ENCODE measurements at places on chromosomes 4 and X. TPM values are rescaled to one million over a fixed set of nuclear protein-coding genes. Genes with fewer than 3 reads are reported as not detected.

DCLK2 gene
- total RNA-seq, result 16.3 TPM

METAP1 gene
- total RNA-seq, result 38.1 TPM

LRCH2 gene
- total RNA-seq, result 21.8 TPM

HS3ST1 gene
- 1.2 TPM for total RNA-seq

BTK gene
- 1.3 TPM for total RNA-seq

CENPE gene
- 7.3 TPM for total RNA-seq

JAKMIP1 gene
- 0.18 TPM for total RNA-seq

DNA sequence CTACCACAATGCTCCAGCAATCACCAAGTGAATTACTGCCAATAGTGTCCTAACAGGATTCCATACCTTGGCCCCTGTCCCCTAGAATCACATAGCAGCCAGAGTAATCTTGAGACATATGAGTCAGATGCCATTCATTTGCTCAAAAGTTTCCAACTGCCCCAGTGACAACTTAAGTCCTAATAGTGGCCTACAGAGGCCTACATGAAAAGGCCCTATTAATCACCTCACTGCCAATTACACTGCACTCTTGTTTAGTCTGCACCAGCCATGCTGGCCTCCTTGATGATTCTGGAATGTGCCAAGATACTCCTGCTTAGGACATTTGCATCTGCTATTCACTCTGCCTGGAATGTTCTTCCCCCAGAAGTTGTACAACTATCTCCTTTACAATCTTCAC is 130.7 kb downstream of the NR3C2 start:
- H3K4me3 ChIP-seq, result no peak overlapping the region
- no peak for DNase-seq
- no peaks in the 10 kb centered on the region for H3K27me3 ChIP-seq

- no peak overlapping the region for H3K27ac ChIP-seq
- peak overlapping the region; percentile 54 for H3K4me3 ChIP-seq
Observed at GRCh38 chr4:92305148-92305877, 1.5 kb downstream of the GRID2 start.

- no peak overlapping the region for H3K27ac ChIP-seq
- H3K27me3 ChIP-seq, result no peaks in the 10 kb centered on the region
- no peak for DNase-seq
- H3K4me3 ChIP-seq, result no peak overlapping the region
- peaks cover 92% of the 10 kb centered on the region for H3K36me3 ChIP-seq
Observed at GRCh38 chr4:7769396-7770223, 170.1 kb downstream of the AFAP1 start.

- no peaks in the 10 kb centered on the region for H3K4me1 ChIP-seq
- no peaks in the 10 kb centered on the region for H3K36me3 ChIP-seq
- no peaks in the 10 kb centered on the region for H3K27me3 ChIP-seq
- no peak for DNase-seq
- H3K27ac ChIP-seq, result peak within 1 kb of the TSS; percentile 12
Observed at GRCh38 chrX:12906046-12906761, at the start of gene TLR8. TSS of gene TLR8 (plus strand) at chrX:12906620. CDS start at chrX:12906707, 87 bp downstream.

DNA sequence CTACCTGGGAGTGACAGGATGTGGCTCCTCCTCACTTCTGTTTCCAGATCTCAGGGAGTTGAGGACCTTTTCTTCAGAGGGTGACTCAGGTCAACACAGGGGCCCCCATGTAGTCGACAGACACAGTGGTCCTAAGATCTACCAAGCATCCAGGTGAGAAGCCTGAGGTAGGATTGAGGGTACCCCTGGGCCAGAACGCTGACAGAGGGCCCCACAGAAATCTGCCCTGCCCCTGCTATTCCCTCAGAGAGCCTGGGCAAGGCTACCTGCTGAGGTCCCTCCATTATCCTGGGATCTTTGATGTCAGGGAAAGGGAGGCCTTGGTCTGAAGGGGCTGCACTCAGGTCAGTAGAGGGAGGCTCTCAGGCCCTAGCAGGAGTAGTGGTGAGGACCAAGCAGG is 1.5 kb downstream of the MAGEA12 start:
- no peaks in the 10 kb centered on the region for H3K36me3 ChIP-seq
- H3K27ac ChIP-seq, result no peak overlapping the region
- H3K27me3 ChIP-seq, result no peaks in the 10 kb centered on the region
- no peak for DNase-seq

GRCh38 chrX:154509455-154509854 is 6.6 kb downstream of the FAM3A start:
- H3K4me3 ChIP-seq, result no peak overlapping the region
- no peak for DNase-seq
- H3K27me3 ChIP-seq, result no peaks in the 10 kb centered on the region
- H3K4me1 ChIP-seq, result peaks cover 7% of the 10 kb centered on the region

DNA sequence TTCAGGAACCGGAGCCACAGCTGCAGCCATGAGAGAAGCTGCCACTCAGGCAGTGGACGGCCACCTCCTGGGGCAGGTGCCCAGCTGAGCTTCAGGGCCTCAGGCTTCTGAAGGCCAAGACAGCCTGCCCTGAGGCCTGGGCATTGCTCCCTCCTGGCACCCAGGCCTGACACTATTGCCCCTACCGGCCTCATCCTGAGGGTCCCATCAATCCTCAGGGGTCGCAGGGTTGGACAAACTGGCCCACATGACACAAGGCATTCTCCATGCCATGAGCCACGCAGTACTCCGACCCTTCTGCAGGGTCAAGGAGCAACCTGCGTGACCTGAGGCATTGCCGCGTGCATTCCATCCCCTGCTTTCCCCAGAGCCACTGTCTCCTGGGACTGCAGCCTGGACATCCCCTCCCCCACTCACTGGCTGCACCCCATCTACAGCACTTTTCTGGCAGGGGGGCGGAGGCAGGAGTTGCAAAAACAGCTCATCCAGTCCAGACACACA is 3.0 kb upstream of the ZFP92 start:
- no peaks in the 10 kb centered on the region for H3K27me3 ChIP-seq
- no peak overlapping the region for H3K27ac ChIP-seq
- H3K4me1 ChIP-seq, result peaks cover 10% of the 10 kb centered on the region
- H3K36me3 ChIP-seq, result no peaks in the 10 kb centered on the region
- DNase-seq, result no peak

DNA sequence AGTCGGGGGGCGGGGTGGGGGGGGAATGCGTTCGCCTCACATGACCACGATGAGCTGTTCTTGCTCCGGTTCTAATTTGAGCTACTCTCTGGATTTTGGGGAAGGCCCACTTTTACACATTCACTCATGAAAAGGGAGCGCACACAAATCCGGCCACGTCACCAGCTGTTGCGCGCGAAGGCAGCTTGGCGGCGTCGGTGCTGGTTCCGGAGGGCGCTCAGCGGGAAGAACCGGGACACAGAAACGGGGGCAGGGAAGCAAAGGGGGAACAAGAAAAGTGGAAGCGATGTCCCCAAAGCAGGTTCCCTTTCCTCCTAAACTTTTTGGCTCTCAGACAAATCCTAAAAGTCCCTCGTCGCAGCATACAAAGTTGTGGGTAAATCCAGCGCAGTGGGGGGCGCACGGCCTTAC is 605 bp downstream of the ANXA5 start:
- peak; percentile 73 for DNase-seq
- H3K27me3 ChIP-seq, result no peaks in the 10 kb centered on the region
- H3K4me1 ChIP-seq, result peaks cover 58% of the 10 kb centered on the region
- peak overlapping the region; percentile 100 for H3K27ac ChIP-seq
- no peaks in the 10 kb centered on the region for H3K36me3 ChIP-seq

- no peak overlapping the region for H3K27ac ChIP-seq
- no peak overlapping the region for H3K4me3 ChIP-seq
- DNase-seq, result no peak
- H3K36me3 ChIP-seq, result peaks cover 7% of the 10 kb centered on the region
- peaks cover 23% of the 10 kb centered on the region for H3K4me1 ChIP-seq
Observed at GRCh38 chrX:154381271-154381670, 2.2 kb downstream of the EMD start.

GRCh38 chr4:41532336-41532735 is 5.6 kb upstream of the LIMCH1 start:
- no peaks in the 10 kb centered on the region for H3K36me3 ChIP-seq
- peaks cover 14% of the 10 kb centered on the region for H3K4me1 ChIP-seq
- DNase-seq, result no peak
- H3K4me3 ChIP-seq, result no peak overlapping the region
- no peak overlapping the region for H3K27ac ChIP-seq

GRCh38 chr4:56424697-56425514 is 10.5 kb downstream of the PPAT start:
- H3K4me3 ChIP-seq, result no peak overlapping the region
- H3K4me1 ChIP-seq, result peaks cover 7% of the 10 kb centered on the region
- no peaks in the 10 kb centered on the region for H3K36me3 ChIP-seq
- H3K27me3 ChIP-seq, result no peaks in the 10 kb centered on the region

GRCh38 chr4:149306537-149306936 is 509.1 kb downstream of the IQCM start:
- no peak overlapping the region for H3K27ac ChIP-seq
- no peak overlapping the region for H3K4me3 ChIP-seq
- H3K4me1 ChIP-seq, result no peaks in the 10 kb centered on the region
- H3K27me3 ChIP-seq, result no peaks in the 10 kb centered on the region
- DNase-seq, result no peak

DNA sequence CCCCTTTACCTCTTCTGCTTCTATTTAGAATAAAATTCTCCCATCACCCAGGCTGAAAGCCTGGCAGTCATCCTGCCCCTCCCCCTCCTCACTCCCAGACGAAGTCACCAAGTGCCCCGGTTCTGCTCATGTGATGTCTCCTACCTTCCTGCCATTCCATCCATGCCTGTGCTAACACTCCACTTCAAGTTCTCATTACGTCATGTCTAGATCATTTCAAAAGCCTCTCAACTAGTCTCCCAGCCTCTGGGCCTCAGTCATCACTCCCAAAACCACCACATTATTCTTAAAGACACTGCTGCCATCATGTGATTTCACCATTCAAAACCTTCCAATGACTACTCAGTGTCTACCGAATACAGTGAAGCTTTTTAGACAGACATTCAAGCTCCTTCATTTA is 17.2 kb upstream of the HOPX start:
- no peaks in the 10 kb centered on the region for H3K4me1 ChIP-seq
- no peak for DNase-seq
- H3K4me3 ChIP-seq, result no peak overlapping the region

GRCh38 chr4:160423879-160424451 is 1321.1 kb downstream of the RAPGEF2 start:
- no peak for DNase-seq
- no peak overlapping the region for H3K4me3 ChIP-seq
- no peak overlapping the region for H3K27ac ChIP-seq
- no peaks in the 10 kb centered on the region for H3K27me3 ChIP-seq
- H3K36me3 ChIP-seq, result no peaks in the 10 kb centered on the region

GRCh38 chr4:49516796-49517195 is 530.7 kb downstream of the CWH43 start:
- no peaks in the 10 kb centered on the region for H3K36me3 ChIP-seq
- no peak for DNase-seq
- no peak overlapping the region for H3K27ac ChIP-seq
- no peaks in the 10 kb centered on the region for H3K4me1 ChIP-seq

GRCh38 chr4:76689145-76689817 is 208.7 kb downstream of the SOWAHB start:
- H3K27me3 ChIP-seq, result no peaks in the 10 kb centered on the region
- peaks cover 11% of the 10 kb centered on the region for H3K4me1 ChIP-seq
- H3K4me3 ChIP-seq, result peak overlapping the region; percentile 54
- peak; percentile 68 for DNase-seq
- no peaks in the 10 kb centered on the region for H3K36me3 ChIP-seq

DNA sequence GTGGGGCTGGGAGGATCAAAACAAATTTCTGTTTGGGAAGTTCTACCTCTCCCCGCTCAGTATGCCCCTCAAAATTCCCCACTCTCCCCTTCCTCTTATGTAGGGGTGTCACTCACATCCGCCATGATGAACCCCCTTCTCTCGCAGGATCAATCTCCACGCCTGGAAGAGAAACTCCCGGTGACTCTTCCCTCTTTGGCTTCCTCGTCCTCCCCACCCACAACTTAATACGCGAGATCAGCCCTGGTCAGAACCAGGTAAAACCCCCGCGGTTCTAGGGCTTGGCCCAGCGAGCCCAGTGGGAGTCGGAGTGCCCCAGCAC is 427 bp downstream of the LAMTOR3 start:
- peak overlapping the region; percentile 95 for H3K4me3 ChIP-seq
- no peak for DNase-seq
- H3K36me3 ChIP-seq, result peaks cover 10% of the 10 kb centered on the region
- no peaks in the 10 kb centered on the region for H3K27me3 ChIP-seq
- peaks cover 33% of the 10 kb centered on the region for H3K4me1 ChIP-seq
- H3K27ac ChIP-seq, result peak overlapping the region; percentile 88

- no peaks in the 10 kb centered on the region for H3K36me3 ChIP-seq
- H3K4me1 ChIP-seq, result no peaks in the 10 kb centered on the region
- no peak overlapping the region for H3K4me3 ChIP-seq
- H3K27ac ChIP-seq, result no peak overlapping the region
- no peak for DNase-seq
Observed at GRCh38 chr4:79757600-79757999, 315.4 kb downstream of the ANTXR2 start.

DNA sequence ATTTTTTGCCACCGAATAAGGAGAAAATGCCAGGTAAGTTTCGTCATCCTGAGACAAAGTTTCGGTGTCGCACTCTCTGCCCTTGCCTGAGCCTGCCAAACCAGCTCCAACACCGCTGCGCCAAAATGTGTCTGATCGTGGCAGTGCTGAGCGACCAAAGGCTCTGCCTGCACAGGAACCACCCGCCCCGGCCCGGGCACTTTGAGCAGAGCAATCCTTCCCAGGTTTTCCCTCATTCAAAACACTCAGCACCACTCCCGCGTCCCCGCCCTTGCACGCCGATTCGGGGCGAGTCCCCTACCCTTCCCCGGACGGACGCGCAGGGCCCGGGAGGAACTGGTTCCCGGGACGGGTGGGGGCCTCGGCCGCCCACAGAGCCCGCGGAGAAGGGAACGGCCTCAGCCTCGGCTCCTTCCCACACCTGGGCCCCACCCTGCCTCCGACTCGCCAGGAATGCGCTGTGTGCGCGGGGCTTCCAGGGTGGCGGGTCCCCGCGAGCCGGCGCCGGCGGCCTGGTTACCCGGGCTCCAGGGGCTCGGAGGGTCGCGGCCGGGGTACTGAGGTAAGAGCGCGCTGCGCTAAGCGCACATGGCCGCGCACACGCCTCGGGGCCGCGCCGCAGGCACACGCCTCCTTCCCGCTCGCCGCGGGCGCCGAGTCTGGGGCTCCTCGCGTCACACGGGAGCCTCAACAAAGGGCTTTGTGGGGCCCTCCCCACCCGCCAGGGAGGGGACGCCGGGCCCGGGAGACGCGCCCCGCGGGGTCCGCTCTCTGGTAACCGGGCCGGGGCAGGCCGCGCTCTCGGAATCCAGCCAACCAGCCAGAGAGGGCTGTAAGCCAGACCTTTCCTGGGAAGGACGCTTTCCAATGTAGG is at the start of gene C4orf36:
Gene C4orf36, minus strand, starts transcription at position 661 of the 874 bp plus-strand sequence. CDS start 902 bp downstream, outside the sequence.
- H3K4me1 ChIP-seq, result peaks cover 23% of the 10 kb centered on the region
- DNase-seq, result peak; percentile 87
- H3K36me3 ChIP-seq, result no peaks in the 10 kb centered on the region
- no peaks in the 10 kb centered on the region for H3K27me3 ChIP-seq

GRCh38 chr4:108529984-108530905 is 90.1 kb upstream of the RPL34 start:
- H3K27ac ChIP-seq, result no peak overlapping the region
- no peak for DNase-seq
- no peaks in the 10 kb centered on the region for H3K4me1 ChIP-seq
- no peak overlapping the region for H3K4me3 ChIP-seq
- no peaks in the 10 kb centered on the region for H3K27me3 ChIP-seq

- no peaks in the 10 kb centered on the region for H3K27me3 ChIP-seq
- H3K27ac ChIP-seq, result peak overlapping the region; percentile 38
- peak; percentile 58 for DNase-seq
- H3K4me3 ChIP-seq, result no peak overlapping the region
Observed at GRCh38 chr4:168636506-168637196, 139.8 kb downstream of the PALLD start.

- H3K4me1 ChIP-seq, result no peaks in the 10 kb centered on the region
- no peak overlapping the region for H3K4me3 ChIP-seq
- no peak for DNase-seq
- H3K36me3 ChIP-seq, result no peaks in the 10 kb centered on the region
- H3K27ac ChIP-seq, result no peak overlapping the region
- H3K27me3 ChIP-seq, result no peaks in the 10 kb centered on the region
Observed at GRCh38 chr4:7539659-7540058, 104.9 kb upstream of the PSAPL1 start.
